ENCODE measurements at places on chromosomes 6 and 20.

- DNase-seq = no peak
Measured at GRCh38 chr6:129273161-129273560, 390.2 kb downstream of the LAMA2 start.

- DNase-seq = no peak
Measured at GRCh38 chr20:58647162-58647795, 3.8 kb upstream of the STX16 start.

GRCh38 chr6:11213422-11214021 lies 18.9 kb downstream of the NEDD9 start:
- DNase-seq = no peak

GRCh38 chr20:63351811-63352591 lies 9.1 kb downstream of the CHRNA4 start:
- DNase-seq = no peak

DNA sequence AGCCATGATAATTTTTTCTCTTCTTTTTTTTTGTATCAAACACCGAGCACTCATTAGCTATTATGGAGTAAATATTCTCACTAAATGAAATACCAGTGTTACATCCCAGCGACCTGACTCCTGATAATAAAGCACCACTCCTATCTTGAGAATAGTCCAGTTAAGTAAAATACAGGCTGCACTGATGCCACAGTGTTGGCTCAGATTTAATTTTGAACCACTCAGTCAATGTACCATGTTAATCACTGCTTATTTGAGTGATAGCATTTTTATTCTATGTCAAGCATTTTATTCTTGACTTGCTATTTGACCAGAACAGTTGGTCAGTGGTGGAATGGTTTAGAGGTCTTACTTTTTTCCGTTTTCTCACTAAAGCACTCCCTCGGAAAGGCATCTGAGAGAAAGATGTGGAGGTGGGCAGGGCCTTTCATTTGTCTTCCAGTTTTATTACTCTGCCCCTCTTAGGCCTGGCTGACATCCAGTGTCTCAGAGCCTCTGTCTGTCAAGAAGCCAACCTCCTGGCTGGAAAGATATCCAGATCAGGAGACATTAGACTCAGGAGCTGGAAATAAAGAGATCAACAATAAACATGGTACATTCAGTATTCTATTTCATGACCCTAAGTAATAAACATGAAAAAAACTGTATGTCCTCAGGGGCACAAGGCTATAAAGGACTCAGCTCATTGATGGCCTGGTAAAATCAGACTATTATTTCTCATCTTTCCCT lies 457.8 kb downstream of the EPM2A start:
- no peak for DNase-seq

DNA sequence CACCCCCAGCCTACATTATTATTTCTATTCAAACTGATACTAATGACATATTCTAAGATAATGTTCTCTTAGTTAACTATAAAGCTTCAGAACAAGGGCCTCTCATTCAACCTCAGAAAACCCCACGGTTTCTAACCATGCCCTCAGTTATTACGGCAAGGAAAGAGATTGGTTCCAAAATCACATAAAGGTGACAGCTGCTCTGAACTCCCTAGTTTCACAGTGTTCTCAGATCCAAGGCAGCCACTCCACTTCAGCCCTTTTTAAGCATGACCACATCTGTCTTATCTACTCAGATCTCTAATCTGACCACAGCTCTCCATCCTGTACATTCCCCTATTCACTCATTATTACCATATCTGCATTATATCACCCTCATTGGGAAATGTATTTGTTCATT lies 98.8 kb upstream of the CEP85L start:
- no peak for DNase-seq

DNA sequence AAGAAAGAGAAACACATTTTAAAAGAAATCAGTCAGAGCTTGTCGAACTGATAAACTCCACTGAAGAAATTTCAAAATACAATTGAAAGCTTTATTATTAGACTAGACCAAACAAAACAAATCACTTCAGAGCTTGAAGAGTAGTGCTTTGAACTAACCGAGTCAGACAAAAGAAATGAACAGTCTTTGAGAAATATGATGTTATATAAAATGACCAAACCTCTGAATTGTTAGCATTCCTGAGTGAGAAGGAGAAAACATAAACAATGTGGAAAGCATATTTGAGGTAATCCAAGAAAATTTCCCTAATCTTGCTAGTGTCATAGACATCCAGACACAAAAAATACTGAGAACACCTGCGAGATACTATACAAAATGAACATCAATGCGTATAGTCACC lies 13.2 kb upstream of the CST4 start:
- no peak for DNase-seq

DNA sequence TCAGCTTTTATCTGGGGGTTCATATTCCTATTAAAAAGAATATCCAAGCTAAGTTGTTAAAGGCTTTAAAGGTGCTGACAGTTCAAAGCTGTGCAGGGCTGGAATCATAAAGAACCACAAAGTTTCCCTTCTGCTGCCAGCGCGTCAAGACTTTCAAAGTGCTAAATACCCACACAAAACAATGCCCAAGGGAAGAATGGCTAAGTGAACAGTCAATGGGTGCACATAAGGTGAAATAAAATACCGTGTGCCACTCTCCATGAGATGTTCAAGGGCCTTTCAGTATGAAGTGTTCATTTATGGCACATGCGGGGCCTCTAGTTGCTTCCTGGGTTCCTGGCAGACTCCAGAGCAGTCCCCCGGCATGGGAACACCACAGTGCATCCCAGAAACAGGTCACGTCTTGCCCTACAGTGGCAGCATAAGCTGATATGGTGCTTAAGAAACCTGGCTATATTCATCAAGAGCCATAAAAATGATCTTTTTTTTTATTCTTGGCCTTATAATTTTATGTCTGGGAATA lies 14.1 kb downstream of the TXNDC5 start:
- DNase-seq = no peak

DNA sequence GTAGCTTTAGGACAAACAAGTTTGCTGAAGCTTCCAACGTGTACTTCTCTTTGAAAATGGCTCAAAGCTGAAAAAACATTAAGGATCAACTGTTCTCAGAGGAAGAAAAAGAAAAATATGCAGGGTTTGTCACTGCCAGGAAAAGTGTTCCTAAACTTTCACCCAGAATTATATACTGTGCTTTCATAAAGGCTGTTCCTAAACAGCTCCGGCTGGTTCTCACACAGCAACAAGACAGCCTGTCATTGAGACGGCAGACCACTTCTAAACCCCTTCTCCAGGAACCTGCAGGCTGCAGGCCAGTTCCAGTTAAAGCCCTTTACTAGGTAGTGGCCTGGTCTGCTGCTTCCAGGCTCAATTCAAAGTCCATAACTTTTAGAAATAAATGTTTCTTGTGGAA lies 97.4 kb upstream of the SOX4 start:
- no peak for DNase-seq

GRCh38 chr6:44804016-44804415 lies 416.5 kb downstream of the CDC5L start:
- DNase-seq = no peak

- DNase-seq = no peak
Measured at GRCh38 chr6:76831299-76831698, 632.0 kb downstream of the HTR1B start.

- no peak for DNase-seq
Measured at GRCh38 chr6:25965058-25965457, 2.5 kb downstream of the TRIM38 start.

DNA sequence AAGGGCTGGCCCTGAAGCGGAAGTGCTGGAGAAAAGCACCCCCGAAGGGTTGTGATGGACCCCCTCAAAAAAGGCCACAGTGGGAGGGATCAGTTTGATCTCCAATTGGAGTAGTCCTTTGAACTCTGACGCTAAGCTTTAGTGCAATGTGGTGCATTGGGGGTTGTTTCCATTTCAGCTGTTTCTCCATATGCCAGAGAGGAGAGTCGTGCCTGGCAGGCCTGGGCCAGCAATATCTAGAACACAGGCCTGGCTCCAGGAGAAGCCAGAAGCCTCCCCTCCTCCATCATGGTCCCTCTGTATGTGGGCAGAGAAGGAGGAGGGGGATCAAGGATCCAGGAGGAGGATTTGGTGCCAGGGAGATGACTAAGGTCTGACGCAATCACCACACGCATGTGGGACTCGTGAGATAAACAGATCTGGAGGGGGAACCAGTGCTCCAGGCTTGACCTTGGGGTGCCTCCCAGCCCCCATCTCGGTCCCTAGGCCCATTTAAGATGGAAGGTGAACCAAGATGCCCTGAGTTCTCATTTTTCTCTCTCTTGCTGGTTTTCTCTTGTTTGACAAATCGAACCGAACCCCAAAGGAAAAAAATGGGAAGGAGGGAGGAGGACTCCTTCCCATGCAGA lies 517.4 kb upstream of the JARID2 start:
- DNase-seq = no peak

- no peak for DNase-seq
Measured at GRCh38 chr6:88855541-88856147, 107.8 kb downstream of the RNGTT start.

DNA sequence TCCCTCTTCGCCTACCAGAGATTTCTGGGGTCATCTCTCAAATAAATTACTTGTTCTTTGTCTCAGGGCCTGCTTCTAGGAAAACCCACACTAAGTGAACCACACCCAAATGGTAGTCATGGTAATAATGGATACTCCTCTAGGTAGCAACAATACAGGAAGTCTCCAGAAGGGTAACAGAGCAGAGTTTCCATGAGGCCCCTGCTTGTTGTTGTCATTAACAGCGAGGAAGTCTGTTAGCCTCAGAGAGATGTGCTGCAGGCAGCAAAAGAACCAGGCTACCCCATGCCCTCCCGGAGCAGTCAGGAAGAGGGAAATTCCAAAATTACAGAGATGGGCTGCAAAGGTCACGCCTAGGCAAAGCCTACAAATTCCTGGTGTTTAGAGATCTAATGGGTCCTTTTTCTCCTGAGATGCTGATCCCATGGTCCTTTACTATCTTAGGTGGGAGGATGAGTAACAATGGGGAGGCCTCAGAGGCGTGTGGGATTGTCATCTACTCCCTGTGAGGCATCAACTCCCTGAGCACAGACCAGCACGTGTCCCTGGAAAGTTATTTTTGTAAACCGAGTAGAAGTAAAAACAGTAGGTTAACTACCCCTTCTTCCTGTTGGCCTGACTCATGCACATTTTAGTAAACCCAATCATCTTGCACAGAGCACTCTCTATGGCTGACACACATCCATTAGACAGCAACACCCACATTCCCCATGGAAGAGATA lies 10.1 kb downstream of the ISM1 start:
- DNase-seq = peak; percentile 30

DNA sequence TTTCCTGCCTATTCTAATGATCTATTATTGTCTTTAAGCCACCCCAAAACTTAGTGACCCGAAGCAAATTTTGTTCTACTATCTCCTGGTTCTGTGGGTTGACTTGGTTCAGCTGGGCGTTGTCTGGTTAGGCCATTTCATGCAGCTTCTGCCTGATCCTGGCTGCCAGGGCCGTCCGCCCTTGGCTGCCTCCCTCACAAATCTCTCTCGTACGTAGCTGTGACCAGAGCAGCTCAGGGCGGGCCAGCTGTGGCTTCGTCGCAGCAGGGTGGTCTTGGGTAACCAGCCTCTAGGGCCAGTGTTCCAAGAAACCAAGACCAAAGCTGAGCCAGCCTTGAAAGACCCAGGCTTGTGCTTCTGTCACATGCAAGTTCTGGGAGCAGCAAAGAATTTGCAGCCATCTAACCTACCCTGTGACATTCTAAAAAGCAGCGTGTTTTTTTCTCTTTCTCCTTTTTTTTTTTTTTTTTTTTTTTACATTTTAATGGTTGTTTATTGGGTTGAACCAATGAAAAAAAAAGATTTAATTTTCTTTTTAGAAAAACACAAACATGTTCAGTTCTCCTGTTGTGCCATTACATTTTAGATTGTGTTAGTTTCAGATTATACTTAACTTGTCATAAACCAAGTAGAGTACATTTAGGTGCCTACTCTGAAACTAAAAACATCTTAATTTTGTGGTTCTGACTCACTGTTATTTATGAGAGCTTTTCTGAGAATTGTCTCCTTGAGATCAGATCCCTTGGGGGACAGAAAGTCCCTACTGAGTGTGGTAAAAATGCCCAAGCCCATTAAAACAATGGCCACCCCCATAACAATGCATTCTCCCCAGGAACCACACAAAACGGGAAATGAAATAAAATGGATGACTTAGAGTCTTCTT lies 83.9 kb downstream of the ZDHHC14 start:
- no peak for DNase-seq

GRCh38 chr6:154371281-154371680 lies 14.7 kb upstream of the IPCEF1 start:
- DNase-seq = no peak

GRCh38 chr20:34863421-34863965 lies 9.2 kb downstream of the GGT7 start:
- DNase-seq = no peak

DNA sequence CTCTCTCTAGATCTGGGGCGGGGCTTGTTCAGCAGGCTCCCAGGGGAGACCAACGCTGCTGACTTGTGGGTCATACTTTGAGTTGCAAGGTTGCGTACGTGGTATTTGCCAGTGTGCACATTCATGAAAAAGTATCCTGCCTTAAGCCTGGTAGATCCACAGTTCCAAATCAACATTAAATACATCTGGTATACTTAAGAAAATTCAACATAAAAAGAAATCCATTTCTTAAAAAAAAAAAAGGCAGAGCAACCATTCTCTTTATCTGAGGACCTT lies 81.4 kb downstream of the SLC22A3 start:
- no peak for DNase-seq

DNA sequence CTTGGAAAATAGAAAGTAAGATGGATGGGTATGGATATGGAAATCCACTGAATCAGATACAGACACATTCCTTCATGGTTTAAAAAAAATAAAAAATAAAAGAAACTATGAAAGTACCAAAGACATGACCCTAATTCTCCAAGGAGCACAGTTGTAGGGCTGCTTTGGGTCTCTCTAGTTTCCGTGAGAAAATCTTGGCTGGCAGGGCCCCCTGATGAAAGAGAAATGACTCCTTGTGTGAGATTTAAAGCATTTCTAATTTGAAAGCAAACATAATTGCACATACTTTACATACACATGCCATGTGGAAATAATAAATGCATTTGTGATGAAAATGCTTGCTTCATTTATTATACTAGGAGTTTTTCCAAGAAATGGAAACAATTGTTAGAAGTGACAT lies 593.9 kb upstream of the BTBD3 start:
- no peak for DNase-seq

GRCh38 chr6:105624021-105624420 lies 221.1 kb upstream of the PREP start:
- no peak for DNase-seq

DNA sequence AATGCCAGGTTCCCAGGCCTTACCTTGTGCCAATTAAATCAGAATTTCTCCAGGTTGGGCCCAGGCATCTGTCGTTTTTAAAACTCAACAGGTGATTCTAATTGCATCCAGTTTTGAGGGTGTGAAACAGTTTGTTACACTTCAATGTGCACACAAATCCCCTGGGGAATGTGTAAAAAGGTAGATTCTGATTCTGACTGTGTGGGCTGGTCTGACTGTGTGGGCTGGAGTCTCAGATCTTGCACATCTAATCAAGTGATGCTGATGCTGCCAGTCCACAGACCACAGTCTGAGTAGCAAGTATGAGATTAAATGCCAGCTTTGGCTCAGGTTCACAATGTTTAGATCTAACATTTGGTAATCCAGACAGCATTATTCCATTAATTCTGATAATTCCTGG lies 12.5 kb upstream of the ETV7 start:
- DNase-seq = no peak

GRCh38 chr20:4297127-4297826 lies 281.9 kb upstream of the RNF24 start:
- peak; percentile 61 for DNase-seq
